ENCODE measurements at places on chromosomes 12 and 14.

DNA sequence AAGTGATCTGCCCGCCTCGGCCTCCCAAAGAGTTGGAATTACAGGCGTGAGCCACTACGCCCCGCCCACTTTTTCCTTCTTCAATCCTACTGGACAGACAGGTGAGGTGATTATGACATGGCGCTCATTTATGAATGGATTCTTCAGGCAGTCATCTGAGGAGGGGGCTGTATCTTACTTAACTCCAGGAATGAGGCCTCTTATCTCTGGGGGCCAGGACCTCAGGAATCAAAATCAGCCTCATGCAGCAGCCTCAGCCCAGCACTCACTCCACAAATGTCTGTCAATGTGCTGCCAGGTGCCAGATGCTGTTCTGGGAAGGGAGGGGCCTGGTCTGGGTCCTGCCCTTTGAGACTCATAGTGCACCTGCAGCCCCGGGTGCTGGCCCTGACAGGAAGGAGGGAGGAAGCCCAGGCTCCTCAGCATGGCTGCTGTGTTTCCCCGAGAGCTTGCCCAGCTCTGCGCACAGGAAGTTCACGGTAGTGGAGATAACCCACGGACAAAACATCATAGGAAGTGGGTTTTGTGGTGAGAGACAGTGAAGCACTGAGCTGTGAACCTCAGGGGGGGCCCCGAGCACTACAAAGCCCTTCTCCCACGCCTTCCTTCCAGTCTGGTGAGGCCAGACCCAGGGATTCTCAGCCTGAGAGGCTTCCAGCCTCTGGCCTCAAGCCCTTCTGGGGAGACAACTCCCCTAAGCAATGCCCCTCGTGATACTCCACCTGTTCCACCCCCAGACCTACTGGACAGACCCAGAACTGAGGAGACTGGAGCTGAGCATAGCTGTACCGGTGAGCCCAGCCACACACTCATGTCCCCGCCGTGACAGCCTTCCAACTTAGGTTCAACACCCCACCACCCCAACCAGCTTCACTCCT lies 22.3 kb downstream of the GALNT6 start:
- DNase-seq, result no peak

GRCh38 chr12:9761419-9761781 lies 699 bp upstream of the CD69 start:
- no peak for DNase-seq

- DNase-seq, result no peak
Observed at GRCh38 chr12:56186957-56187356, 2.3 kb downstream of the SMARCC2 start.

DNA sequence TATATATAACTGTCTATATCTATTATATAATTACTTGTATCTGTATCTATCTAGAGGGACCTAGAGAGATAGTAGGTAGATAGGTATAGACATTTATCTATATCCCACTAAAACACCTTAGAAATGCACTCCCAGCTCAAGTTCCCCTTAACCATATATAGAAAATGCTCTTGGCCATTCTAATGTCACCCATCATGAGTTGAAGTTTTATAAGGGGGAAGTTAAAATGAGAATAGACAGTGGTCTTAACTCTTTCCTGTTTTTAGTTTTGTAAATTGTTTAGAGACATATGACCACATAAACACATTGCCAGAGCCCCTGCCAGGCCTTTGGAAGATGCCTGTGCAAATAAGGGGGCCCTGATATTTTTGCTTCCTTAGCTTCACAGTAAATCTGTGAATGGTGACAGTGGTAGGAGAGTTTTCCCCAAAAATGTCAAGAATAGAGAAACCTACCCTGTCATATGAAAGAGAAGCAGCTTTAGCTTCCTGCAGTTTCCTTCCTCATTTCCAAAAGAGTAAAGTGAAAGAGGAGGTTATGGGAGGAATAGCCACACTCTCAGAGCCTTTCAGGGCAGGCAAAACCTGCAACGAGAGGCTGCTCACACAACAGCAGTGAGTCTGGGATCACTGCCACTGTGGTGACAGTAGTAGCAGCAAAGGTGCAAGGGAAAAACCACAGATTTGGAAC lies 45.5 kb downstream of the MGST1 start:
- DNase-seq, result no peak

GRCh38 chr12:128798571-128799341 lies 25.0 kb downstream of the SLC15A4 start:
- DNase-seq, result no peak

GRCh38 chr12:69985656-69986055 lies 160.6 kb downstream of the MYRFL start:
- no peak for DNase-seq

DNA sequence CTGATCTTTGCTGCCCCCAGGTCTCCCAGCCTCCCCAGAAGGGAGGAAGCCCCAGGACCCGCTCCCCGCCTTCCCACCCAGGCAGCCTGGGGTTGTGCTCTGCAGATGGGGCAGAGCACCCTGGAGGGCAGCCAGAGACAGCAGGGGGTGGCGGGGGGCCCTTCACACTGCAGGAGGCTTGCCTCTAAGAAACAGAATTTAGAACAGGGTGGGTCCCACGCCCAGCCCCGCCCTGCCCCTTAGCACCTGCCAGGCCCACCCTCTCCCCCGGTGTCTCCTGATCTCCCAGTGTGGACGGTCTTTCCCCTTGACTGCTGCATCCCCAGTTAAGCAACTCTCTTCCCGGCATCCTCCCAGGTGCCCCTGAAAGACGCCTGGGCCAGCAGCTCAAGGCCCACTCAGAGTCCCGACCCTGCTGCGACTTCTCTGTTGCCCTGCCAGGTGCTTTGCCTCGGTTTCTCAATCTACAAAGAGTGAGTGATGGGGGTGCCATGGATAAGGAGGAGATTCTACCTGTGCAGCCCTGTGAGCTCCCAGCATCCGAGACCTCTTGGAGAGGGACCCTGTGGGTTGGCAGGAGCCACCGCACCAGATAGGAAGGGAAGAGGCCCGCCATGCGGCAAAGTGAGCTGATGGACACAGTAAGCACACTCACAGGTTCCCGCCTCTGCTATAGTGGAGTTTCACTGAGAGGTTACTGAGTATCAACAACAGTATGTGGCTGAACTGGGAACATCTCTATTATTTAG lies 327.1 kb upstream of the FKBP4 start:
- no peak for DNase-seq

All from epithelial cell of prostate (primary cell).